ENCODE measurements at places on chromosomes 4 and X.

DNA sequence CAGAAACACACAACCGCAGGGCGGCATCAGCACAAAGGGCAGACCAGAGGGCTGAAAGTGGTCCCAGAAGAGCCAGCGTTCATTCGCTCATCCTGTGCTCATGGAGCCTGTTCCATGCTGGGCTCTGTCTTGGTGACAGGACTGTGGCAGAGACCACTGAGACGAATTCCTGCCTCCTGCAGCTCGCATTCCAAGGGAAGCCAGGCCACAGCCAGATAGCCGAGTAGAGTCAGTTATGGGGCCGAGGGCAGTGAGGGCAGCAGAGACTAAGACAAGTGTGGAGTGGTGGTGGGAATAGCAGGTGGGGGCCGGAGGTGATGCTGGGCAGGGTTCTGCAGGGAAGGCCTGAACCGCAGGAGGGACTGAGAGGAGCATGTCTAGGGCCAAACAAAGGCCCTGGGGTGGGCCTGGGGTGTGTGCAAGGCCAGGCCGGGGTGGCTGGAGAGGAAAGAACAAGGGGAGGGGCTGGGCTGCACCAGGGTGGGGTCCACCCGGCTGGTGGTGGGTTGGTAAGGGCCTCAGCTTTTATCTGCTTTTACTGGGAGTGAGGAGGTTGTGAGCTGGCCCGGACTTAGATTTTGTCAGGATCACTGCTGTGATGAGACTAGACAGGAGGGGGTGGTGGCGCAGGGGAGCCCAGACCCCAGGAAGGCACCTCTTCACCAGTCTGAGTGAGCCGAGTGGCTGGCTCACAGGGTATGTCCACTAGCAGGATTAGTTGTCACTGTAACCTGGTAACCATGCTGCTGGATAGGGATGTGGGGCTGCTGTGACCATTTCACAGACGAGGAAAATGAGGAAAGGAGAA is 6.3 kb downstream of the PSAPL1 start:
- DNase-seq, result no peak
- H3K4me1 ChIP-seq, result no peaks in the 10 kb centered on the region
- H3K27ac ChIP-seq, result no peak overlapping the region

DNA sequence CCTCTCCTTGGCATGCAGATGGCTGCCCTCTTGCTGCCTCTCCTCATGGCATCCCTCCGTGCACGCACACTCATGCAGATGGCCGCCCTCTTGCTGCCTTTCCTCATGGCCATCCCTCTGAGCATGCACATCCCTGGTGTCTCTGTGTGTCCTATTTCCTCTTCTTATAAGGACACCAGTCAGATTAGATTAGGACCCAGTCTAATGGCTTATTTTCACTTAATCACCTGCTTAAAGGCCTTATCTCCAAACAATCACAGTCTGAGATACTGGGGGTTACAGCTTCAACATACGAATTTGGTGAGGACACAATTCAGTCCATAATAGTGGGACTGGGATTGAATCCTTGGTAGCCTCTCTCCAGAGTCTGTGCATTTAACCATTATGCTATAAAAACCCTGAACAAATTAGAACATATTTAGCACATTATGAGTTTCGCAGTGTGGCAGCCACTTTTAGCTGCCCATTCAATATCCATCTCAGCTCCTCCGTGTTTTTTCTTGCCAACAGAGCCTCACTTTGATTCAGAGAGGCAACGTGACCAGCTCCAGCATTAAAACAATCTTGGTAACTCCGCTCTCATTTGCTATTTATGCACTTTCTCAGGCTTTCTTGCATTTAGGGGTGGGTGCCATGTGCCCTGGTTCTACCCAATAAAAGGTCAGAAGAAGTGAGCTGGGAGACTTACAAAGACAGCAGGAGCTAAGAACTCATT is 26.2 kb upstream of the TMEM150C start:
- H3K27ac ChIP-seq, result no peak overlapping the region
- H3K4me1 ChIP-seq, result no peaks in the 10 kb centered on the region
- no peak overlapping the region for H3K4me3 ChIP-seq
- peaks cover 20% of the 10 kb centered on the region for H3K27me3 ChIP-seq
- no peak for DNase-seq

- H3K36me3 ChIP-seq, result no peaks in the 10 kb centered on the region
- H3K4me3 ChIP-seq, result no peak overlapping the region
- no peaks in the 10 kb centered on the region for H3K27me3 ChIP-seq
- H3K4me1 ChIP-seq, result no peaks in the 10 kb centered on the region
- DNase-seq, result no peak
Measured at GRCh38 chrX:121103381-121103780, 56.0 kb downstream of the GLUD2 start.

GRCh38 chrX:139759637-139760036 is 51.7 kb upstream of the MCF2 start:
- H3K27me3 ChIP-seq, result no peaks in the 10 kb centered on the region
- peak; percentile 38 for DNase-seq
- H3K27ac ChIP-seq, result no peak overlapping the region

DNA sequence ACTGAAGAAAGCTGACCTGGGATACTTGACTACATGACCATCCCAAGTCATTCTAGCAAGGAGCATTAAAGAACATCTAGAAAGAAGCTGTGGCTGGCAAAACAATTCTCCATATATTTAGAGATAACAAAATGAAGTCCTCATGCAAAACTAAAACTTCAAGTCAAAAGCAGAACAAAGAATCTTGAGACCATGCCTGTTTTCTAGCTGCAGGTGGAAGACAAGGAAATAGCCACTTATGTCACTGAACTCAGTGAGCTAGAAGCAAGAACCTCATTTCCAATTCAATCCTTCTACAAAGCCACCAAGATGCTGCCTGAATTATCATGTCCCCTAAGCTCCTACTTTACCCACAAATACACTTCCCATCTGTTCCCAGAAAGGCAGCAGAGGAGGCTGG is 13.8 kb downstream of the USP46 start:
- no peak for DNase-seq
- no peak overlapping the region for H3K27ac ChIP-seq
- H3K4me3 ChIP-seq, result no peak overlapping the region
- H3K36me3 ChIP-seq, result no peaks in the 10 kb centered on the region
- H3K27me3 ChIP-seq, result no peaks in the 10 kb centered on the region

Measured in GM23248 (cell line).